Nephron progenitor cell (in vitro differentiated cells): ENCODE measurements at places on chromosomes 2 and 18.
A peak's percentile ranks its signal among the peaks of the same experiment; 100 is the strongest.

GRCh38 chr2:16832910-16833309 is 167.3 kb upstream of the CYRIA start:
- DNase-seq = no peak

DNA sequence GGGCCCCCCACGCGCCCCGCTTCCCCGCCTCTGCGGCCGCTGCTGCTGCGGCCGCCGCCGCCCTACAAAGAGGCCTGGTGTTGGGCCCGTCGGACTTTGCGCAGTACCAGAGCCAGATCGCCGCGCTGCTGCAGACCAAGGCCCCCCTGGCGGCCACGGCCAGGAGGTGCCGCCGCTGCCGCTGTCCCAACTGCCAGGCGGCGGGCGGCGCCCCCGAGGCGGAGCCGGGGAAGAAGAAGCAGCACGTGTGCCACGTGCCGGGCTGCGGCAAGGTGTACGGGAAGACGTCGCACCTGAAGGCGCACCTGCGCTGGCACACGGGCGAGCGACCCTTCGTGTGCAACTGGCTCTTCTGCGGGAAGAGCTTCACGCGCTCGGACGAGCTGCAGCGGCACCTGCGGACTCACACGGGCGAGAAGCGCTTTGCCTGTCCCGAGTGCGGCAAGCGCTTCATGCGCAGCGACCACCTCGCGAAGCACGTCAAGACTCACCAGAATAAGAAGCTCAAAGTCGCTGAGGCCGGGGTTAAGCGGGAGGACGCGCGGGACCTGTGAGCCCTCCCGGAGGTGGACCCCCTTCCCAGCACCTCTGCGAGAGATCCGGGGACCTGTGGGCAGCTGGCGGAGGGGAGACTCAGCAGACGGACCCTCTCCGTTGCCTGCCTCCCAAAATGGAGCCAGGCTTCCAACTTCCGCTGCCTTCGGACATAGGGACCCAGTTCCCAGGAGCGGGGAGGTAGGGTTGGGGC is 1.9 kb downstream of the SP5 start:
- peak; percentile 85 for DNase-seq

DNA sequence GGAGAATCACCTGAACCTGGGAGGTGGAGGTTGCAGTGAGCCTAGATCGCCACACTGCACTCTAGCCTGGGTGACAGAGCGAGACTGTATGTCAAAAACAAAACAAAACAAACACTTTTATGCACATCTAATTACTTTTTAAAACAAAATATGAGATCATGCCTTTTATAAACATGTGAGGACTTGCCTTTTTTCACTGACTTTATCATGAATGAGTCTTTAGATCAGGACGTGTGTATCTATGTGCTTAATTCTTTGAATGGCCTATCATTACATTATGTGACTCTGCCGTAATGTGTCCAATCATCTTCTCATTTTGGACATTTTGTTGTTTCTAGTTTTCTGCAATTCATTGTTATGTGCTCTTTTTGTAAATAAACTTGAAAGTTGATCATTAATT is 58.7 kb downstream of the FAM117B start:
- no peak for DNase-seq

DNA sequence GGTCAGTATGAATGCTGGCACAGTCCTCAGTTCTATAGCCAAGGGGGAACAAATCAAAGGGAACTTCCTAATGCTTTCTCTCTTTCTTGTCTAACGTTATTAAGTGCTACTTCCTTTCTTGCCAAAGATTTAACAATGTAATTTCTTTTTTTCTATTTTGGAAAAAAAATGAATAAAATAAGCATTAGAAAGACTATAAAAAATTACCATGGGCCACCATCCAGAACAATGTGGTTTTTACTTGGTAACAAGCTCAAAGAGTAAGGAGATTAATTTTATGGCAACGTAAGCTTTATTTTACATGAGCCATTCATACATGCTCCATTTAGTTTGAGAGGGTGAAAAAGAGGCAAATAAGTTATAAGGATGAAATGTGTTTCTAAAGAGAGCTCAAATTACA is 40.1 kb downstream of the SERPINE2 start:
- DNase-seq = no peak

- DNase-seq = no peak
Measured at GRCh38 chr2:101179982-101180381, 28.8 kb upstream of the TBC1D8 start.

DNA sequence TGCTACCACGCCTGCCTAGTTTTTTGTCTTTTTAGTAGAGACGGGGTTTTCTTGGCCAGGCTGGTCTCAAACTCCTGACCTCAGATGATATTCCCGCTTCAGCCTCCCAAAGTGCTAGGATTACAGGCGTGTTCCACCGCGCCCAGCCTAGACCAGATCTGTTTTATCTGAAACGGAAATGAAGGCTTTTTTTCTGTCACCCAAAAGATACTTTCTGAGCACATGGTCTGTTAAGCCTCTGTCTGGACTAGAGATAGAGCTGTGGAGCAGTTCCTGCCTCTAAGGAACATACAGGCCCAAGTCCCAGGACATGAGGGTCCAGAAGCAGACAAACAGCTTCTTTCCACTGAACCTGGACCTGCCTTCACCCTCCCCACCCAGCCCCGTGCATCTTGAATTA is 43.6 kb upstream of the PTMA start:
- DNase-seq = no peak

GRCh38 chr2:221454459-221455105 is 117.5 kb downstream of the EPHA4 start:
- no peak for DNase-seq

- no peak for DNase-seq
Measured at GRCh38 chr2:9753665-9754531, 89.4 kb upstream of the TAF1B start.

- no peak for DNase-seq
Measured at GRCh38 chr2:36708041-36708741, 11.7 kb downstream of the VIT start.

GRCh38 chr2:157779794-157780193 is 96.3 kb downstream of the ACVR1 start:
- DNase-seq = no peak

DNA sequence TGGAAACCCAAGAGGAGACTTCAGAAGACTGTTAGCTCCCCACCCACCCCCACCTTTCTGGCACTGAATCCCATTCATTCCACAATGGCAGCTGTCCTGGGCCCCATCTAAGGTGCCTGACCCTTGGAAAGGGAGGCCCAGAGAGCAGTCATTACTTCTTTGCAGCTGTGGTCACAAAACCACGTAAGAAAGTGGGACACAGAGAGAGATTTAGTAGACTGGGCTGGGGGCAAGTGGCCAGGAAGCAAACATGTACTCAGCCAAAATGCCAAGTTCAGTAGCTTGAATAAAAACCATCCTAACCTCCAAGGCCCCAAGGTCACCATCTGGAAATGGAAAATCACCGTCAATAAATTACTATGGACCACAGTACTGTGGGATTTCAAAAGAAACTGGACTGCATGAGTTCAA is 381.4 kb downstream of the TNS1 start:
- no peak for DNase-seq

DNA sequence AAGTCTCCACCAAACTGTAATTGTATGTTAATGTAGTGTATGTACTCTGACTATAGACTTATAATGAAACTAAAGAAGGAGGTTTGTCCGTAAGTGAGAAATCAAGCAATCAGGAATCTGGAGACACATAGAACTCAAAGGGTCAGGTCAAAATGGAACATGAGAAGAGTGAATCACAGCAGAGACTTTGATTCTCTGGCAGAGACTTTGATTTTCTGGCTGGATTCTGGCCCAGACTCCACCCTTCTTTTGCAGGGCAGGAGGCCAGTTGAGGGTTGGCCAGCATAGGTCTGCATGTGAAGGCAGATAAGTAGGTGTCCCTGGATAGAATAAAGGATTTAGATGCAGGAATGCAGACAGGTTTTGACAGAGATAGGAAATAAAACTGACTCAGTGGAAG is 11.0 kb upstream of the NCKAP5 start:
- DNase-seq = no peak

- DNase-seq = no peak
Measured at GRCh38 chr2:217260441-217261115, 400.7 kb upstream of the TNP1 start.

- DNase-seq = no peak
Measured at GRCh38 chr2:219278655-219279150, 463 bp upstream of the DNAJB2 start.

DNA sequence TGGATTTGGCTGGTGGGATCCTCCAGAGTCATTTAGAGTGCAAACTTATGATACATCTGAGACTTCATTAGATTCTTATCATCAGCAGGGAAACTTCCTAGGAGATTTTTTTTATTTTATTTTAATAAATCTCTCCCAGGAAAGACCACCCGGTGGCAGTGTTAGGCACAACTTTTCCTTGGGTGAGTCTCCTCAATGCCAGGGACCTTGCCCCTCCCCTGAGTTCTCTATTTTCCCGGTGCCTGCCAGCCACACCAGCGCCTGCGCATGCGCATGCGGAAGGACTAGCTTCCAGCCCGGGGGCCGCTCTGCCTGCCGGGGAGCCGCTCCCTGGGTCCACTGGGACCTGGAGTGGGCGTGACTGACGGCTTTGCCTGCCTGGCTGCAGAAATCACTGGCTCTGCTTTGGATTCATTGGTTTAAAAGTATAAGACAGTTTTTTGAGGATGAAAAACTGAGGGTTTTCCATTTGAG is 86.6 kb downstream of the TMEM182 start:
- peak; percentile 90 for DNase-seq
